ENCODE measurements at places on chromosomes 16 and 17.
A peak's percentile ranks its signal among the peaks of the same experiment; 100 is the strongest.

GRCh38 chr17:51486091-51486490 lies 225.7 kb downstream of the UTP18 start:
- DNase-seq = no peak

DNA sequence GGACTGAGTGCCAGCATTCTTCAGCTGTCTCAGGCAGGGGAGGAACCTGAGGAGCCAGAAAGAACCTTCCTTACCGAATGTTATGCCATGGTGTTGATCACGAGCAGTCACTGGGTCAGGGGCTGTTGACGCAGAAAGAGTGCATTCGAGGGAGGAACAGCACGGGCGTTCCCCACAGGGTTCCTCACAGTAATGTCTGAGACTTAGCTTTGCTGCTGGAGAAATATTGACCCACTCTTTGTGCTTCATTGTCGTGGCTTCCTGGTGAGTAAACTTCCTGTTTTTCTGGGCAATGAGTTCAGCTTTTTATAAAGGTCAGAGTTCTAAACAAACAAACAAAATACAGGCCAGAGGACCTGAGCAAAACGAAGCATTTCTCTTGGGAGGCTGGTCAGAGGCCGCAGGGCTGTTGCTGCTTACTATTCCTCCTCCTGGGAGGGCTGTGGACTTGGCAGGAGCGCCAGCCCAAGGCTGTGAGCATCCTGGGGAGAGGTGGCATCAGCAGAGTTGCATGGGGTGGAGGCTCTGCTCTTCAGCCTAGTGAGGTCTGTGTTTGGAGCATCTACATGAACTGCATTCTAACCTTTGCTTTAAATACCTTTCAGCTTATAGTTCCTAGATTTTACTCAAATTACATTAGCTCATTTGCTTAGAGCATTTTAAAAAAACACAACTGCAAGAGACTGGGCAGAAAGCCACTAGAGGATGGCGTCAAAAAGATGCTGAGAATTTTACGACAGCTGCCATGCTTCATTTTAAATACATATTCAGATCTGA lies 143.1 kb upstream of the CACNG5 start:
- DNase-seq = no peak

DNA sequence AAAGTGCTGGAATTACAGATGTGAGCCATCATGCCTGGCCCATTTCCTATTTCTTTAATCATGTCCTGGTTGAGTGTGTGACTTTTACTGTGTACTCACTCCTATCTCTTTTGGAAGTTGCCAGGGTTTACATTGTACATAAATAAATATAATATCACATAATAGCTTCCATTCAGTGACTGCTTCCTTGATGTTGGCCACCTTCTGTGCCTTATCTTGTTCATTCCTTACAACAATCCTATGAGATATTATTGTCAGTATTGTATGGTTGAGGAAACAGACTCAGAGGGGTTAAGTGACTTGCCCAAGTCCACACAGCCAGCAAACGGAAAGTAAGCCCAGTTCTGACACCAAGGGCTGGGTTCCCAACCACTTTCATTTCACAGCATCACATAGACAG lies 16.9 kb downstream of the TMC5 start:
- no peak for DNase-seq

- DNase-seq = no peak
Measured at GRCh38 chr16:49471038-49471727, 97.6 kb downstream of the C16orf78 start.

DNA sequence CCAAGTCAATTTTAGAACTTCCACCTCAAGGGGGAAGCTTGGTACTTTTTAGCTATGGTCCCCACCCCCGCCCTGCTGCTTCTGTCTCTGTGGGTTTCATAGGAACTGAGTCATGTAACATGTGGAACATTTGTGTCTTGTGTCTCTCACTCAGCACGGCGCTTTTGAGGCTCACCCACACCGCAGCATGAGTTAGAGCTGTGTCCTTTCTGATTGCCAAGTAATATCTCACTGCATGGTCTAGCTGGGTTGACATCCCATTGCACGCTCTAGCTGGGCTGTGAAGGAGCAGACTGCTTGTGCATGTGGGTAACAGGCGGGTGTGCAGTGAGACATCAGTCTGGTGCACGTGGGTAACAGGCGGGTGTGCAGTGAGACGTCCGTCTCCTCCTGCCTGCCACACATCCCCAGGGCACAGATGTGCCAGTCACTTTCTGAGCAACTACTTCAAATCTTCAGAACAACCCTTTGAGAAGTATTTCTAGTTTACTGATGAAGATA lies 26.4 kb upstream of the SLC7A5 start:
- DNase-seq = no peak

- DNase-seq = no peak
Measured at GRCh38 chr16:22326771-22327445, 29.7 kb downstream of the POLR3E start.

DNA sequence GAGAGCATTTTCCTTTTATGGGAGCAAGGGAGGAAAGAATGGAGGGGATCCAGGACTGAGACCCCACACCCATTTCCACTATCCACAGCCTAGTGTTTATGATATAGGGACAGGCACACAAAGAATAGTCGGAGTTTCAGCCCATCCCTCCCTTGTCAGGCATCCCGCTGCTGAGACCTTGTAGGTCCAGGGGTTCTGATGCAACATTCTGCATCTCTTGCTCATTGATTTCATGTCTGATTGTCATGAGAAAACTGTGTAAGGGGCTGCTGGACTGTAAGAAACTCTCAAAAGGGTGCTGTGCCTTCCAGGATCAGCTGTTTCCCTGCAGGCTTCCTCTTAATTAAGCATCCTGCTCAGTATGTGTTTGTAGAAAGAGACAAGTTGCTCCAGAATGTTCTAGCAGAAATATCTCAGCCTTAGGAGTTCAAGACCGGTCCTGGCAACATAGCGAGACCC lies 5.3 kb upstream of the POLR3E start:
- DNase-seq = no peak

DNA sequence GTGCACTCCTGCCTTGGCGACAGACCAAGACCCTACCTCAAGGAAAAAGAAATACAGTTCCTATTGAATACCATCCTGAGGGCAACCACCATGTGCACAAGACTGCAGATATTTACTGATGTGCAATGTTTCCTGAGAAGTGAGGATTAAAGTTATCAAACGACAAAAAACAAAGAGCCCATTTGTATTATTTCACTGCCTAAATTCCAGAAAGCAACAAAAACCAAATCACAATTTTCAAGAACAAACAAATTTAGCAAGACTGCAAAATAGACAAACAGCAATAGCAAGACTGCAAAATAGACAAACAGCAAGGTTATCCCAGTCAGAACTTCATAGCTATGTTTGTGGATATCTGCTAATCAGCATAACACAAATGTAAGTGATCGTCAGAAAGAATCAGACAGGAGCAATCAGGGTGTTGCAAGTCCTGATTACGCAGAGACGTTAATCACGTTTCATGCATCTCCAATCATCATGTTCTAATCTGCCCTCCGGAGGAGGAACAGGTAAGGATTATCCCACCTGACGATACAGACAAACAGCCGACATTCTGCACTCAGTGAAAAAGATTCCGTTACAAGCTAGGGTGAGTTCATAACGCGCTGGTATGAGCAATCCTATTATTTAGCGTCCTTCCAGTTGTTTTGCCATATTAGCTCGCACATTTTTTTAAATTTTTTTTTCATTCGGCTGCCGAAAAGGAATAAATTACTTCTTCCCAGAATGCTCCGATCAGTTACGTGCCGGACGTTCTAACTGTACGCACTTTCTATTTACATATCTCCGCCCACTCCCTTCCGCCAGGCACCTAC lies 2.9 kb downstream of the TMEM107 start:
- peak; percentile 66 for DNase-seq

GRCh38 chr17:76549215-76549518 lies 9.3 kb downstream of the PRCD start:
- DNase-seq = no peak

DNA sequence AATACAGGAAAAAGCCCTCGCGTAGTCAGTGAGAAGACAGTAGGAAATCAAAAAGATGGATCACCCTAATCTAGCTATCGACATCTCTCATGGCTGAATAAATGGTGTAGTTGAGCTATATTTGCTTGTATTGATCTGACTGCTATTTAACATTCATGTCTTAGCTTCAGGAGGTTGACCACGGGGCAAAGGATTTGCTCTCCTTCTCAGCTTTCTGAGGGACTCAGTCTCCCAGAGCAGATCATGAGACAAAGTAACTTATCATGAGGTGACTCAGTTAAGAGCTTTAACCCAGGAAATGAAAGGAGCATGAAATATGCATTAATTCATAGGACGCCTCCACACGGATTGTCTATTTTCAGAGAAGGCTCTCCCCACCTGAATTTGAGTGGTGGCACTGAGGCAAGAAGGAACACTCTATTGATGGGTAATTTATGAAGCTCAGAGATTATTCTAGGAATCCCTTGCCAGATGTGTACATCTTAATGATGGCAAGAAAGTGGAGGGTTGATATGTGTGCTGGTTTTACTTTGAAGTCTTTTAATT lies 608 bp downstream of the RBFOX1 start:
- DNase-seq = no peak

DNA sequence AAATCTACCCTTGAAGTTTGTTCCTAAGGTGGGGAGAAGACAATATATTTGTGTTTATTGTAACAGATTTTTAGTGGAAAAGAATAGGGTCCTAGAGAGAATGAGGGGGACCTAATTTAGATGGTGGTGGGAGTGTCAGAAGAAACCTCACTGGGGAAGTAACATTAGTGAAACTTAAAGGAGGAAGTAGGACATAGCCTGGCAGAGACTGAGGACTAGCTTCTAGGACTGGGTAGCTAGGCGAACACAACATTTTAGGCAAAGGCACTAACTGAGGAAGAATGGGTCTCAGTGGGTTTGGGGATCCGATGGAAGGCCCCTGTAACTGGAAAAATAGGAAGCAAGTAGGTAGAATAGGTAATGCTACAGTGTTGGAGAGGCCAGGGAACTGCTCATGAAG lies 4.2 kb upstream of the ARL2BP start:
- DNase-seq = no peak

GRCh38 chr16:68070249-68070730 lies 14.9 kb upstream of the NFATC3 start:
- DNase-seq = no peak

DNA sequence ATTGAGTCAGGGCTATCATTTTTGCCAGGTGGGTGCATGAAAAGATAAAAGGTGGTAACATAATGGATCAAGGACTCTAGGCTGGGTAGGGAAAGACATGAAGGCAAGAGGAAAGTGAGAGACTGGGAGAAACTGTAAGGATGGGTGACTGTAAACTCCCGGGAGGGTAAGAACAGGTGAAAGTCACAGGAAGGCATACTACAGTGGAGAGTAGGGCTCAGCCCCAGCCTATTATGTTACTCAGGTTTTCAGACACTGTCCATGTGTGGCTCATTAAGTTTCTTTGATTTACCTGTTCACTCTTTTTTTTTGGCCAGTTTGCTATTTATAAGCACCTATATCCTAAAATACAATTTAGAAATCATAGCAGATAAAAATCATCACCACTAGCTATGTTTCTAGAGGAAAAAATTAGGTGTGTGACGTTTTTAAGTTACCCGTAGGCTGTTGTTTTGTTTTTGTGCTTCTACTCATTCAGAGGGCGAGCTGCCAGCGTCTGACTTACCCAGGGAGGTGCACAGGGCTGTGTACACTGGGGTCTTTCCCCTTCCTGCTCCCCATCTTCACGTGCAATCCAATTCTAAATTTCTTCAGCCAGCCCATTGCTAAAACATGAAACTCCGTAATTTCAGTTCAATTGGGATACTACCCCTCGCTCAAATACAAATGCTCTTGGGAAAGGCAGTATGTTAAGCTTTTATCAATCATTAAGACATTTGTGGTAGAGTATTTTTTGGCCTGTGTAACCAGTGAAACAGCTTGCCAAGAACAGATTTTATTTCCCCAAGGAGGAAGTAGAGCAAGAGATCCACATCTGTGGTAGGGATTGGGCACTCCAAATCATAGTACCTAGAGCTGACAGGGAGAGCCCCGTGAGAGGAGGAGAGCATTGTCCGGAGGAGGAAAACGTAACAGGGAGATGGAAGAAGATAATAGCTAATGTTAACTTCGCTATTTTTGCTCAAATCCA lies 21.7 kb upstream of the VWA3A start:
- no peak for DNase-seq

DNA sequence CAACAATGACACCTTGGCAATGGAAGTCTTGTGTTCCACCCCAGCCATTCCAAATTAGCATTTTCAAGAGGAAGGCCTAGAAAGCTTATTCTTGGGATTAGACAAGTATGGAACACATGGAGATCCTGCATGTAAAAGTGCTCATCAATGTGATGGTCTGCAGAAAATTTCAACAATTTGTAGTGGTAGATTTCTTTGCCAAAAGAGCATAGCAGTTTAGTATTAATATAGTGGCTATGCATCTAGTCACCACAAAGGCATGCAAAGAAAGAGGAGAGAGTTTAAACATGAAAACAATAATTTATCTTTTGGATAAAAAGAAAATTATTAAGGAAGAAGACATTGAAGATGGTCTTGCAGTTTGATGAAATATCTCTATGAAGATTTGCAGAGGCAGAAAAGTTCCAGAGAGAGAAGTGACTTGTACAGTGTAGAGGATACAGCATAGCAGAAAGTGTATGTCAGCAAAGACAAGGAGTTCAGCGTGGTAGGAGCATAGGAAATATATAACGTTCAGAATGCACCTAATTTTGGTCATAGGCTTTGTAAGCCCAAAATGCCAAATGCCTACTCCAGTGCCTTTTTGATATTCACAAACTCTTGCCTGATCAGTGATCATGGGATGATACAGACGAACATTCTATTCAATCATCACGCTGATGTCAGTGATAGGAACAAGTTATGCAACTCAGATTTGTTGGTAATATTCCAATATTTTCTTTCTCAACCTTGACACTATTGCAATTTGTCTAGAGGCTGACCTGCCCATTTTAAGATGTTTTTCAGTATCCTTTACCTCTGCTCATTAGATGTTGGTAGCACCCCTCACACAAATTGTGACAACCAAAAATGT lies 727.9 kb upstream of the SOX9 start:
- DNase-seq = no peak

- no peak for DNase-seq
Measured at GRCh38 chr17:77867308-77867781, 91.2 kb upstream of the TNRC6C start.
